ENCODE measurements at places on chromosomes 16 and 17.
A peak's percentile ranks its signal among the peaks of the same experiment; 100 is the strongest.

DNA sequence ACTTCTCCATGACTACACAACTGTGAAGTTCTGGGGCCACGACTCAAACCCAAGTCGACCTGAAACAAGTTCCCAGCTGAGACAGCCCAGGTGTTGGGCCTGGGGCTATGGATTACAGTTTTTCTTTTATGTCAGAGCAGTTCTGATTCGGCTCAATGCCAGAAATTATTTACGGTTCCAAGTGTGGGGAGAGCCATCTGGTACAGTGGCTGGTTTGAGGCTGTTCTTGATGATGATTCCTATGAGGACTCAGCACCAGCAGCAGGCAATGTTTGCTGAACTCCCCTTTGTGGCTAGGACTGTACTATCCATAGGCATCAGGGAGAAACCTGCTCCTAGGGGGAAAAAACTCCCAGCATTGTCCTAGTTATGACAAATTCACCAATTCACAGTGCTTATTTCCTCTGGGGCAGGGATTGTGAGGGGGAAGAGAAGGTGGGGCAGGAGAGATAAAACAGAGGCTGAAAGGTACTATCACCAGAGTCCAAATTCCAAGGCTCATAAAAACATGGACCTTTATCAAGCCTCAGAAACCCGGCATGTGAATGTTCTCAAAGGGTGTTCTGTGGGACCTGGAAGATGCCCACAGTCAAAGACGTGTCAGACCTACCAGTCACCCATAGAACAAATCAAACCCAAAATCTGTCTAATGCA lies 18.2 kb upstream of the CMTM4 start:
- DNase-seq = no peak

- peak; percentile 78 for DNase-seq
Measured at GRCh38 chr17:49753959-49754391, 10.0 kb downstream of the FAM117A start.

DNA sequence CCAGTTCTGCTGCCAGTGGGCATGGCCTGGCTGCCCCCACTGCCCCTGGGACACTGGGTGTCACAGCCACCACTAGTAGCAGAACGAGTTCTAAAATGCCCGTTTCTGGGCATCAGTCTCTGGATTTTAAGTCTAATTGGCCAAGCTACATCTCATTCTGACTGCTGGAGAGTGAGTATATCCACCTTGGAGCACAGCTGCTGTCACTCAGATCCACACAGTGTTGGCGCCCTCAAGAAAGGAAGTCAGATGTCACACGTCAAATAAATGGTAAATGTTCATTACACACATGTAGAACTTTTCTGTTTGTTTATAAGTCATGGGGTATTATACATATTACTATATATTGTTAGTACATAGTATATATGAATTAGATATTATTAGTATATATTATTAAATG lies 19.4 kb downstream of the GNGT2 start:
- DNase-seq = no peak

DNA sequence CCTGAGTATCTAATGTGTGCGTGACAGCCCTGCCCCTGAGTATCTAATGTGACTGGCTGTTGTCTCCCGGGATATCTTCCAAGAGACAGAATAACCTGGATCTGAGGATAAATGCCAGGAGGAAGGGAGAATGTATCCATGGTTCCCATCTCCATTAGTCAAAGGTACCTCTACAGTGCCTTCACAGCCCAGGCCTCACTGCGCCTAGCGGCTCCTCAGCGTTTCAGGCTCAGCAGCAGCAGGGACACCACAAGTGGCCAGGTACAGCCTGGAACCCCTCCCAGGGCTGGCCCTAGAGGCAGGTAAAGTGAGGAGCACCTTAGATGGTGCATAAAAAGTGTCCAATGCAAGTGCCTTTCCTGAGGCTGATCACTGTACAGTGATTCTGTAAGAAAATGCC lies 32.0 kb downstream of the SOCS3 start:
- no peak for DNase-seq

GRCh38 chr16:82470620-82471152 lies 156.1 kb upstream of the CDH13 start:
- no peak for DNase-seq

GRCh38 chr16:85127379-85127723 lies 15.1 kb upstream of the CIBAR2 start:
- DNase-seq = no peak

GRCh38 chr16:20960899-20961298 lies 60.3 kb downstream of the LYRM1 start:
- no peak for DNase-seq

- peak; percentile 4 for DNase-seq
Measured at GRCh38 chr17:81494626-81495377, 17.8 kb downstream of the ACTG1 start.

GRCh38 chr17:42880776-42881310 lies 19.8 kb upstream of the G6PC1 start:
- no peak for DNase-seq

GRCh38 chr16:27951489-27952120 lies 111.9 kb downstream of the GSG1L start:
- no peak for DNase-seq

- DNase-seq = no peak
Measured at GRCh38 chr17:68532826-68533225, 20.6 kb downstream of the PRKAR1A start.

DNA sequence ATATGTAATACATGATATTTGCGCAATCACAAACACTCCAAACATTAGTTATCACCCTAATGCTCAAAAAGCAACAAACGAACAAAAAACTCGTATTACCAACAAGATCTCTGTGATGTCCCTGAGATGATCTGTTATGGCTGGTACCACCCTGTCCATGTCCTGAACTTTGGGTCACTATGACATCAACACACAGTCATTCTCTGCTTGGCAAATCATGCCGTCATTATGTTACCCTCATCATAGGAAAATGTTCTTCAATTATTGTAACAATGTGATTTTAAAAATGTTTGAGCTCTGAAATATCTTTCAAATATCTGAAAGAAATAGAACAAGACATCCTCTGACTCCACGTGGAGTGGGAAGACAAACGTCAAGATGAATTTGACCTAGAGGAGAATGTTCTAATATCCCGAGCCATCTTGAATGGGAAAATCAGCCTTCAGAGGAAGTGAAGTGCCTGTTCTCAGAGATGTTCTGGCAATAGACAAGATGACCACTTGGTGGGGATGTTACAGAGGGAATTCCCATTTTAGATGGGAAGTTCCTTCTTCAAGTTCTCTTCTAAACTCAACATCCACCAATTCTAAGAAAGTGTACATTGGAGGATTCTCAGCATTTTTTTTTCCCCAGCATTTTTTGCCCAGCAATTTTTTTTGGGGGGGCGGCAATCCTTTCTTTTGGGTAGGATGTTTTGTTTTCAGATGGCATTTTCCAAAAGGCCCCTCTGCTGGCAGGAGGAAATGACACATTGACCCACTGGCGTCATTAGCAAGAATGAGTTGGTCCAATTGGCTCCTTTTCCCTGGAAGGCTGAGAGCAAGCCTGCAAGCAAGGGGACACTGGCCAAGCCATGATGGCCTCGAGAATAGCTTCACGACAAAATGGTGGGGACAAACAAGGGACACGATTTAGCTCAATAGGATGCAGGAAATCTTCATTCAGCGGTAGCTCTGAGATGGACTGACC lies 3.7 kb upstream of the HSD17B2 start:
- DNase-seq = no peak

GRCh38 chr17:79532107-79532790 lies 78.6 kb downstream of the RBFOX3 start:
- DNase-seq = no peak

GRCh38 chr16:71919035-71919434 lies 23.7 kb downstream of the IST1 start:
- DNase-seq = no peak

DNA sequence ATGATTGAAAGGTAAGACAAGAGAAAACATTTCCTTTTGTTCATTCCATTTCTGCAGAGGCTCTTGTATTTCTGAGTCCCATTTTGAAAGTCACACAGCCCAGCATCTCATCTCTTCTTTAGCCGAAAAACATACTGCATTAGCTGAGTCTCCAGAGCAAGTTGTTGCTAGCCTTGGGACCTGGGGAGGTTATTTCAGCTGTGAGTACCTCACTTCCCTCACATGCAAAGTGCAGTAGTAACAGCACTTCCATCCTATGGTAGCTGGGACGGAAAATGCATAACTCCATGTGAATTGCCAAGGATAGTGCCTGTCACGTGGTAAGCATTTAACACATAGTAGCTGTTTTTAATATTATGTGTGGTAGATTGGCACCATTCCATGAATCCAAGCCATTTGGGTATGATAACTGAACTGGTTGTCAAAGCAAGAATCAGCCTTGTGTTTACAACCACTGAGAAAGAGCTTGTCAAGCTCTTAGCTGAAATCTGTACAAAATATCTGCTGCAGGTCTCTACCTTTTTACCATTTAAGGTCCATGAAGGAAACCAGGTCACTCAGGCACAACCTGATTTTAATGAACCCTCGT lies 345.7 kb downstream of the CDH13 start:
- no peak for DNase-seq

DNA sequence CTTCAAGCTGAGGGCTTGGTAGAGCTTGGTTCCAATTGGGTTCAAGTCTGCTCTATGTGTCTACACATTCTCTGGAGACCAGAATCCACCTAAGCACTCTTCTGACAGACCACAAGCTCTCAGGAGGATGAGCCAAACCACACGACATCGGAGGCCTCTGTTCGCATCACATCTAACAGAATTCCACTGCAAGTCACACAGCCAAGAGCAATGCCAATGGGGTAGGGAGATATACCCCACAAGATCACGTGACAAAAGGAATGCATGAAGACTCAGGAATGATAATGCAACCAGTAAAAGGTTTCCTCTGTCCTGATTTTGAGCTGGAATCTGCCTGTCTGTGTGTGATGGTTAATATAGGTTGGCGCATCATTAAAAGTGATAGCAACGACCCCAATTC lies 46.6 kb upstream of the RPL38 start:
- no peak for DNase-seq

- no peak for DNase-seq
Measured at GRCh38 chr17:12431188-12431587, 234.5 kb upstream of the MYOCD start.

DNA sequence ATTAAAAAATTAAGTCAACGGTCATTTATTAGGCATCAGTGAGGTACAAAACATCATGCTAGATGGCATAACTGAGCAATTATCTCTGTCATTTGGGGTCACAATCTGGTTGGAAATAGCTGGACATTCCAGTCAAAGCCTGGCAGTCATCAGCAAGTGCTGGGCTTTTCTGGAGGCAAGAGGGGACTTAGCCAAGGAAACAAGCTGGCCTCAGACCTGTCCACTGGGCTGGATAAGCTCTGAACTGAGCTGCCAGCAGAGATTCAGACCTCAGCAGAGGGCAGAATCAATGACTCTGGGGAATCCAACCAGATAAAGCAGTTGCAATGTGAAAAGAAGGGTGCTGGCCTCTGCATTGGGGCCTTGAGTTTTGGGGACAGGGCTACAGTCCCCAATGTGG lies 161.9 kb upstream of the NOL11 start:
- no peak for DNase-seq

GRCh38 chr16:10225653-10226052 lies 43.4 kb upstream of the GRIN2A start:
- no peak for DNase-seq

GRCh38 chr17:36829676-36830075 lies 107.6 kb upstream of the LHX1 start:
- DNase-seq = no peak

- no peak for DNase-seq
Measured at GRCh38 chr17:59637611-59638310, 18.1 kb downstream of the CLTC start.

DNA sequence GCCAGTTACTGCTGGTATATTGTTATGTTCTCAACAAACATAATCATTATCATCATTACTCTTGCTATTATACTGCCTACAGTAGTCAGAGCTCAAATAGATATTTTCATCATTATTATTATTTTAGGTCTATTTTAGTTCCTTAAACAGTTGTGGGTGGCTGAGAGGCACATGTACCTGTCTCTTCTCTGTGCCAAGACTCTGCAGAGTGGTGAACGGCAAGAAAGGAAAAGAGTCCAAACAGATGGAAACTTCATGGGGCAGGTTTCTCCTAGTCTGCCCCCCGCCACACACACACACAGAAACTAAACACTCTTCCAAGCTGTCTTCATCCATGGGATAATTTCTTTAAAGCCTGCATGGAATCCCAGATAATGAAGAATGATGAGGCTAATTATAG lies 77.7 kb upstream of the CLEC3A start:
- no peak for DNase-seq

GRCh38 chr16:88055356-88055755 lies 104.1 kb downstream of the BANP start:
- no peak for DNase-seq

DNA sequence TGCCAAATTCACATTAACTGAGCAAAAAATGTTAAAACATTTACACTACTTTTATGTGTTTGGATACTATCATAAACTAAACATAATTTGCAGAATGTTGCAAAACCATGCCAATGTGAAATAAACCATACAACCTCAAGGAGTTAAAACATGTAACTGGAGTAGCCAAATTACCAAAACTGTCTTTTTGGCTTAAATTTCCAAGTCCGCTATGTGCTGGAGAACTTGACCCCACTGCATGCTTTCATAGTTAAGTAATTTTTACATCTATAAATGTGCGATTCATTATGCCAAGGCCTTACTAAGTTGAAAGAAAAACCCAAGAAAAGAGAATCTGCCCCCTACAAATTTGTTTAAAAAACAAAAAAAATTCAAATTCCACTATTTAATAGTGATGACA lies 28.2 kb downstream of the BRD7 start:
- DNase-seq = no peak

DNA sequence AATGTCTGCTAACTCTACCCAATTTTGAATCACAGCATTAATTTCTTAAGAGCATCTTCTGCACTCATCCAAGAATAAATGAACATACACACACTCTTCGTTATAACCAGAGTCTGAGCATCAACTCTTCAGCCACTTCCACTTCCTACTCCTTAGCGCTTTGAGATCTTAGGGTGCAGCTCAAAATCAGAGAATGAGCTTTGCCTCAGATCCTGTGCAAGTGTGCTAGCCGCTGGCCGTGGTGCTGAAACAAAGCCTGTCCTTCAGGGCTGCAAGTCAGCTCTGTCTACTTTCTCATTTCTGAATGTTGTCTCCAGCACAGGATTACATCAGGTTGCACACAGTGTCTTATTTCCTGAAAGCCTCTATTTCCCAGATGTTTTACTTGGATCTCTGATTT lies 165.4 kb downstream of the AIPL1 start:
- DNase-seq = peak; percentile 23

DNA sequence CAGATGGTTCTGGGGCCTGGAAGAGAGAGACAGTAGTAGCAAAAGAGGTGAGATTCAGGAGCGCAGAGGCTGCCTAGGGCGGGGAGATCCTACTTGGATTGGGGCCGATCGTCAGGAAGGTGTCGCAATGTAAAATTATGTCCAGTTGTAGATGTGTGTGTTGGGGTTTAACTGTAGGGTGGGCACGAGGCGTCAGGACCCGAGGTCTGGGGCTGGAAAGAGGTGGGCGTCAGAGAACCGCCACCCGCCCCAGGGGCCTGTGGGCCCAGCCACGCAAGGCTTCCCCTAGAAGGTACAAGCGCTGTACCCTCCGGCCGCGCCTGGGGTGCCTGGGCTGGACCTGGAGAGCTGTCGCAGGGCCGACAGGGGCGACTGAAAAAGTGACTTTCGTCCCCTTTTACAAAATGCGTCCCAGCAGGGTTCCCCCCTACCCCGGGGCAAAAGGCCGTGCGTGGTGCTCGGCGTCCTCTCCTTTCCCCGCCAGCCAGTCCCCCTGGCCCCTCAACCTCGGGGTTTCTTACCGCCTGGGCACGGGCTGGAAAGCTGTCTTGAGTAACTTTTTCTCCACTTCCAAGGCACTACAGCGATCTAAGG lies 2.8 kb downstream of the IRX3 start:
- DNase-seq = peak; percentile 61

- DNase-seq = no peak
Measured at GRCh38 chr16:73199214-73199613, 151.3 kb upstream of the ZFHX3 start.

- DNase-seq = no peak
Measured at GRCh38 chr17:72287586-72287985, 166.8 kb downstream of the SOX9 start.

Data from right cardiac atrium (tissue), 5 donors.